ENCODE measurements at places on chromosomes 4 and X. TPM values are rescaled to one million over a fixed set of nuclear protein-coding genes. Genes with fewer than 3 reads are reported as not detected.

DNA sequence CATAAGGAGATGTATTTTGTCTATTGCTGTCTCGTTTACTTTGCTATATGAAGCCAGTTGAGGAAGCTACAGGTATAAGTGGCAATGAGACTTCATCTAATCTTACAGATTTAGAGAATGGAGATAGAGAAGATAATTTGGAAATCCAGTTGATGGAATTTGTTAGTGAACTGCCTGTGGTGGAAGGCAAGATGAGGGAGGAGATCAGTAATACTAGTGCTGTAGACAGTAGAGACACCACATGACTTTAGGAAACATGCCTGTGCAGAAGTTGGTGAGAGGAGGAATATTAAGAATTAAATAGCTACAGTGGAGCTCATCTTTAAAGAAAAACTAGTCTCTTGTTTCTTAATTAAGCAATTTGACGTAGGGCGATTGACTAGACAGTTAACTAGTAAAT is 51.3 kb downstream of the RBPJ start:
- no peak for DNase-seq

GRCh38 chr4:176084769-176085168 is 19.1 kb downstream of the WDR17 start:
- DNase-seq = no peak

DNA sequence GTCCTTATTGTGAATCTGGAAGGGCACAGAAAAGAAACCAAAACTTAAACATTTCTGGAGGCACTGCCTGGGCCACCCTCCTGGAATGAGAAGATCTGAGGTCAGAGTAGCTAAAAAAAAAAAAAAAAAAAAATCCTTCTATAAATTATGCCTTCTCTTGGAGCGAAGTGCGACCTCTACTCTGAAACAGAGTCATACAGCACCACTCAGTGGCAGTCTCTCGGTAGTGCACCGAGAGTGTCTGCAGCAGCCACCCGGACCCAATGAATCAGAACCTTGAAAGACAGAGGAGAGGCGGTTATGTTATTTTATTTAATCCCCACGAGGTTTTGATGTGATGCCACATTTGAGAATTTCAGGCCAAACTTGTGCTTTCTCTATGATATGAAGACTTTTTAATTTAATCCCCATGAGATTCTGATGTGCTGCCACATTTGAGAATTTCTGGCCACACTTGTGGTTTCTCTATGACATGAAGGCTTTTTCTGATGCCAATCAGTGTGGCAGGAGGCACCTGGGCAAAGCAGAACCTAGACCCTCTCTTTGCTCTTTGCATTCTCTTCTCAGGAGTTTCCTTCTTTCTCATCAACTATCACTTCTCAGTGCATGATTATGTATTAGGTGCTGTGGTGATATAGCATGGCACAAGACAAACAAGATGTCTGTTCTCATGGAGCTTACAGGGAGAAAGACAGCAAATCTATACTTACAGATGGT is 5.6 kb upstream of the CT47C1 start:
- DNase-seq = no peak

GRCh38 chr4:140094438-140095420 is 59.3 kb downstream of the MAML3 start:
- DNase-seq = peak; percentile 64

GRCh38 chr4:188779581-188779980 is 640.3 kb downstream of the TRIML1 start:
- DNase-seq = no peak

GRCh38 chr4:108834835-108835384 is 72.1 kb upstream of the ETNPPL start:
- DNase-seq = no peak

DNA sequence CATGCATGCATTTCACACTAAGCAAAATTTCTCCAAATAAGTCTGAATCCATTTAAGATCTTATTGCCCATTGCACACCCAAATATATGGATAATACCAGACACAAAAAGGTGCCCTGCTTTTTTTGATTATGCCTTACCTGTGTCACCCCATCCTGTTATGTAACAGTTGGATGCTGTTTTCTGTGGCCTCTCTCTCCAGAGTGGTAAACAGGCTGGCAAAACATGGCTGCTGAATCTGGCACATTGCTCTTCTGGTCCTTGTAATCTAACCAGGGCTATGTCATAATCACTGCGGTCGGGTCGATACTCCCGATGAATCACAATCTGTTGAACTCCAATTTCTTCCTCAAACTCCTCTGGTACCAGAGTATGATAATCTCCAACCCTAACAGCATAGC is 70.1 kb downstream of the PRSS12 start:
- no peak for DNase-seq

DNA sequence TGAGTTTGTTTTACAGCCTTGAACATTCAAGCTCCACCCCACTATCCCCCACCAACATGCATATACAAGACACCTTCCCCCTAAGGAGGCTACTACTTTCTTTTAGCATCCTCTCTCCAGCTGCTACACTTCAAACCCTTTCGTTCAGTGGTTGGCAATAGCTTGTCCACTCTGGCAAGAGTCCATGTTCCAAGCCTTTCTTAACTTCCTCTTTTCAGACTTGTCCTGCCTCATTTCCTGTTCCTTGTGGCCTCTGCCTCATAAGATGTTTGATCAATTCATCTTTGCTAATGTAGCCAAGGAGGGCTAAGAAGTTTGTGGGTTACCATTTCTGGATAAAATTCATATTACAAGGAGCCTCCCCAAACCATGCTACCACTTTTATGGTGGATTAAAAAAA is 20.8 kb upstream of the ZCCHC12 start:
- DNase-seq = no peak

GRCh38 chrX:56947699-56948098 is 47.6 kb downstream of the SPIN3 start:
- no peak for DNase-seq

DNA sequence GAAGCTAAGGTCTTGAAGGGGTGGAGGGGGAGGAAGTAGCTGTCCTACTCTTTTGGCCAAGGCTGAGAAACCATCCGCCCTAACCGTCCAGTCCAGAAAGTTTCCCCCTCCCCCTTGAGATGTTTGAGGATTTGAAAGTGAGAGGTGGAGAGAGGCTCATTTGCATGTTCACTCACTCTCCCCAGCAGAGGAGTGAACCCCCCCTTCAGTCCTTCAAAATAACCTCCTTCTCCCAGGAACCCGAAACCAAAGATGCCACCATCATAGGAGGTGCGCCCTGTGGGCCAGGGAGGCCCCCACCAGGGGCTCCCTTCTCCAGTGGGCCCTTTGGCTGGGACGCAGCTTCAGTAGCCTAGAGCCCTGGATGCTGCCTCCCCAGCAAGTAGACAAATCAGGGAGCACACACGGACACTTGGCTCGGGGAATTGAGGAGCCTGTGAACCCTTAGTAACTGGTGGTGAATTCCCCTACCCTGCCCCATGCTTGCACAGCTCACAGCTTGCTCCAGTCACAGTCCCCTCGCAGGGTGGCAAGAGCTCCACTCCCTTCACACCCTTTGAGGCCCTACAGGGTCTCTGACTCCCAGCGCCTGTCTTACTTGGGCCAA is 25.6 kb downstream of the ELF4 start:
- DNase-seq = no peak

DNA sequence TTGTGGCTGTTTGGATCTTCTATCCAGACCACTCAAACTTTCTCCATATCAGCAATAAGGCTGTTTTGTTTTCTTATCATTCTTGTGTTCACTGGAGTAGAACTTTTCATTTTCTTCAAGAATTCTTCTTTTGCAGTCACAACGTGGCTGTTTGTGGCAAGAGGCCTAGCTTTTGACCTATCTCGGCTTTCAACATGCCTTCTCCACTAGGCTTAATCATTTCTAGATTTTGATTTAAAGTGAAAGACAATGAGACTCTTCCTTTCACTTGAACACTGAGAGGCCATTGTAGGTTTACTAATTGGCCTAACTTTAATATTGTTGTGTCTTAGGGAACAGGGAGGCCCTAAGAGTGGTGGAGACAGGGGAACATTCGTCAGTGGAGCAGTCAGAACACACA is 19.1 kb downstream of the FGF2 start:
- no peak for DNase-seq

- DNase-seq = no peak
These were observed 214.3 kb downstream of the RASL11B start for GRCh38 chr4:53076374-53076958.

GRCh38 chrX:120499301-120500072 is 30.4 kb upstream of the LAMP2 start:
- DNase-seq = no peak

- no peak for DNase-seq
These were observed 964.3 kb upstream of the GRIA3 start for GRCh38 chrX:122219735-122220134.

GRCh38 chrX:77014377-77015372 is 432.5 kb upstream of the FGF16 start:
- DNase-seq = no peak

- no peak for DNase-seq
These were observed 116.1 kb downstream of the SPCS3 start for GRCh38 chr4:176435901-176436292.

GRCh38 chr4:7300711-7301095 is 108.4 kb downstream of the SORCS2 start:
- DNase-seq = no peak

- no peak for DNase-seq
These were observed 30.4 kb downstream of the LAMTOR3 start for GRCh38 chr4:99863804-99864203.

DNA sequence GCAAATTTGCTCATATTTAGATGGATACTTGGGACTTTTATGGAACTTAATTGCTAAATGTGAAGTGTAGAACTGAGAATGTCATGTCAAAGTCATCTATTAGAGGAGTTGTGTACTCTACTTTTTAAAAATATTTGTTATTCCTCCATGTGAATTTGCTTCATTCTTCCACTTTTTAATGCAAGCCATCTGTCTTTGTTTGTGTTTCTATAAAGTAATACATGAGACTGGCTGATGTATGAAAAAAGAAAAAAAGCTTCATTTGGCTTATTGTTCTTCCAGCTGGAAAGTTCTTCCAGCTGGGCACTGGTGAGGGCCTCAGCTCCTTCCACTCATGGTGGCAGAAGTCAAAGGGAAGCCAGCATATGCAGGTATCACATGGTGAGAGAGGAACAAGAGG is 114.6 kb upstream of the GRID2 start:
- DNase-seq = no peak

- DNase-seq = no peak
These were observed 536.3 kb downstream of the IQCM start for GRCh38 chr4:149279331-149279730.

GRCh38 chr4:137307806-137308205 is 224.5 kb downstream of the PCDH18 start:
- DNase-seq = peak; percentile 73

GRCh38 chrX:120647127-120647526 is 17.3 kb upstream of the C1GALT1C1 start:
- no peak for DNase-seq

HUWE1 gene
- 135 TPM for total RNA-seq

IL13RA1 gene
- total RNA-seq = 29.6 TPM

TAF7L gene
- not detected for total RNA-seq

HSFX4 gene
- not detected for total RNA-seq

TMPRSS11F gene
- not detected for total RNA-seq

ZNF718 gene
- 0.32 TPM for total RNA-seq

ITM2A gene
- 20.4 TPM for total RNA-seq

LEF1 gene
- total RNA-seq = not detected

MUC7 gene
- not detected for total RNA-seq

UGT2B10 gene
- not detected for total RNA-seq

PCDH11X gene
- total RNA-seq = 1.2 TPM
